ENCODE measurements at places on chromosomes 2 and 18.

DNA sequence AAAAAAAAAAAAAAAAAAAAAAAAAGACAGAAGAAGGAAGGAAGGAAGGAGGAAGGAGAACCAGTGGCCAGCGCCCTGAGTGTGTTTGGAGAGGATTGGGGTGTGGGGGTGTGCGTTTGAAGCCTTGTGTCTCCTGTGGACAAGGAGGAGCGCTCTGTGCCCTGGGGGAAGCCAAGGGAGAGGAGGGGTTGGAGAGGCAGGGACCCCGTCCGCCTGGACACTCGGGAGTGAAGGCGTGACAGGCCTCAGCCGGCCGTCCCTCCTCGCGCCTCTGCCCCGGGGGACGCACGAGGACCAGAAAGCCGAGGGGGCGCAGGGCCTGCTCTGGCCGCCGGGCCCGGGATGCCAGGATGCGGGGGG is 44.9 kb downstream of the SERTAD2 start:
- DNase-seq: no peak

DNA sequence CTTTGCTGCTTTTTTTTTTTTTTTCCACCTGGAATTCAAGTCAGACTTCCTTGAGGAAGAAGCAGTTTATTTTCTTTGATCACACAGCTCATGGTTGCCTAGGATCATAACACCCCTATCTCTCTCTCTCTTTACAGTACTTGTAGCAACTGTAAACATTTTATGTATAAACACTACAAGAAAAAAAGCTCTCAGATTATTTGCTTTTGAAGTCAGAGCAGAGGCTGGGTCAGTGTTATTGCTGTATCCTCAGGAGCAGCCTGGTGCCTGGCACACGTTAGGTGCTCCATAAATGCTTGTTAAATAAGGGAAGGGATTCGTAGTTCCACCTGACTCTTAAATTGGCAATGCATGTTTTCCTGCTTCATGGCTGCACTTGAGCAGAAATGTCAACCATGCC is 221.2 kb downstream of the TGIF1 start:
- DNase-seq: no peak

GRCh38 chr2:23661276-23662050 is 265.5 kb downstream of the ATAD2B start:
- DNase-seq: no peak

DNA sequence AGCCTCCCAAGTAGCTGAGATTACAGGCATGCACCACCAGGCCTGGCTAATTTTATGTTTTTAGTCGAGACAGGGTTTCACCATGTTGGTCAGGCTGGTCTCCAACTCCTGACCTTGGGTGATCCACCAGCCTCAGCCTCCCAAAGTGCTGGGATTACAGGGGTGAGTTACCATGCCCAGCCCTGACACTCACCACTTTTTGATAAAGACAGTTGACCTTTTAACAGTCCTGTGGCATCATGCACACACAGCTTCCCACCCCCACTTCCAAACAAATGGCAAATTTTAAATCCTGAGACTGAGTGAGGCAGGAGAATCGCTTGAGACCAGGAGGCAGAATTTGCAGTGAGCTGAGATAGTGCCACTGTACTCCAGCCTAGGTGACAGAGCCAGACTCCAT is 6.2 kb upstream of the DNAJB2 start:
- no peak for DNase-seq

DNA sequence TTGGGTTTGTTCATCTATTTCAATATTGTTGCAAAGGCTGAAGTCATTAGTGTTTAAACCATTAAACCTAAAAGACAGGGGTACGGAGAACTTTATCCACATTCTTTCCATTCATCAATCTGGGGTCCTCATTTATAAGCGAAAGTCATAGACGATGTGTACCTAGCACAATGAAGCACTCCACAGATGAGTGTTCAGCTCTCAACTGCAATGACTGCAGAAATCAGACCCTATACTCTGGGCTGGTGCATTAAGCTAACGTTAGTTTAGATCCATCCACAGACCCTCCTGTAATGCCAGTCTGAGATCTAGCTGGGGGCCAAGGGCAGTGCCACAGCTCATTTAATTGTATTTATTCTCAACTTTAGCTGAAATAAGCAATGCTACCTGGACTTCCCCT is 155.2 kb downstream of the AFF3 start:
- DNase-seq: no peak

- no peak for DNase-seq
These were observed 304.2 kb downstream of the FBXO15 start for GRCh38 chr18:73843455-73843854.

GRCh38 chr2:95047629-95048510 is 22.4 kb downstream of the MAL start:
- DNase-seq: no peak

GRCh38 chr18:59921384-59921891 is 21.6 kb downstream of the PMAIP1 start:
- peak; percentile 41 for DNase-seq

- DNase-seq: no peak
These were observed 208.0 kb downstream of the TPGS2 start for GRCh38 chr18:36620788-36621187.

DNA sequence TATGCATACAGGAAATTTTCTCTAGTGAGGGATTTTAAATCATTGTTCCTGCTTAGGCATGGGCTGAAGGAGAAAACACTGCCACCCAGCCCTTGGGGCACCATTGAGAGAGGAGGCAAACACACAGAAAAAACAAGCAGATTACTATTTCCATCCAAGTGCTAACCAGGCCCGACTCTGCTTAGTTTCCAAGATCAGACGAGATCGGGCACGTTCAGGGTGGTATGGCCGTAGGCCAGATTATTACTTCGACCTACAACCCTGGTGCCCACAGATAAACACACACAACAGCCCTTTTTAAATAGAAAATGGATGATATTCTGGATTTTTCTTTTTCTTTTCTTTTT is 45.4 kb upstream of the RHOB start:
- DNase-seq: no peak

- no peak for DNase-seq
These were observed 65.4 kb downstream of the FAM168B start for GRCh38 chr2:131027566-131028528.

DNA sequence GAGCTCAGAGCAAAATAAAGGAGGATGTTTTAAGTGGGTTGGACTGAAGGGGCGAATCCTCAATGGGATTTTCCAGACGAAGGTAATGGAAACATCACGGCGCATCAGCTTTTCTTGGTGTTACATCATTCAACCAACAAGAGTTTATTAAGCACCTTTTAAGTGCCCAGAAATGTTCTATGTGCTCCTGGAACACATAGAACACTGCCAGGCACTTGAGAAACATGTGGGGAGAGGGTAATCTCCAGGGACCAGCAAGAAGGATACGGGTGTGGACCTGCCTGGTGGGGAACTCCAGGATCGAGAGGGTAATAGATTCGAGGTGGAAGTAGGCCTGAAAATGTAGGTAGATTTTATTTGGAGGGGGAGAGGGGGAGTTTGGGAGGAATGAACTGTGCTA is 168.6 kb downstream of the PRKCE start:
- no peak for DNase-seq

- DNase-seq: no peak
These were observed 38.0 kb downstream of the VSNL1 start for GRCh38 chr2:17578466-17578928.

DNA sequence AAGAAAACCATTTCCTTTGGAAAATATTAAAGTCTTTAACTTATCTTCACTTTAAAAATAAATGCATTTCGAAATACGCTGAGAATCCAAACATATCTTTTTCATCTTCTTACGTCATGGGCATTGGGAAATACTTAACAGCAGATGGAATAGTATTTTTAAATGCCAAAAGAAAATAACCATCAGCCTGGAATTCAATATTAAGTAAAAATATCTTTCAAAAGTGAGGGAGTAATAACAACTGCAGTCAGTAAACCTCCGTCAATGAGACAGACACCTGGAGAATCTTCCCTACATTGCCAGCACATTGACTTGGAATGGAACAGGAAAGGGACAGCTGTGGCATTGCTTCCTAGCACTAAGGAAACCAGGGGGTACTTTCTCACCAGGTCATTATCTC is 290.4 kb upstream of the TNP1 start:
- DNase-seq: no peak

- DNase-seq: no peak
These were observed 15.7 kb downstream of the NDUFV2 start for GRCh38 chr18:9117980-9118841.

DNA sequence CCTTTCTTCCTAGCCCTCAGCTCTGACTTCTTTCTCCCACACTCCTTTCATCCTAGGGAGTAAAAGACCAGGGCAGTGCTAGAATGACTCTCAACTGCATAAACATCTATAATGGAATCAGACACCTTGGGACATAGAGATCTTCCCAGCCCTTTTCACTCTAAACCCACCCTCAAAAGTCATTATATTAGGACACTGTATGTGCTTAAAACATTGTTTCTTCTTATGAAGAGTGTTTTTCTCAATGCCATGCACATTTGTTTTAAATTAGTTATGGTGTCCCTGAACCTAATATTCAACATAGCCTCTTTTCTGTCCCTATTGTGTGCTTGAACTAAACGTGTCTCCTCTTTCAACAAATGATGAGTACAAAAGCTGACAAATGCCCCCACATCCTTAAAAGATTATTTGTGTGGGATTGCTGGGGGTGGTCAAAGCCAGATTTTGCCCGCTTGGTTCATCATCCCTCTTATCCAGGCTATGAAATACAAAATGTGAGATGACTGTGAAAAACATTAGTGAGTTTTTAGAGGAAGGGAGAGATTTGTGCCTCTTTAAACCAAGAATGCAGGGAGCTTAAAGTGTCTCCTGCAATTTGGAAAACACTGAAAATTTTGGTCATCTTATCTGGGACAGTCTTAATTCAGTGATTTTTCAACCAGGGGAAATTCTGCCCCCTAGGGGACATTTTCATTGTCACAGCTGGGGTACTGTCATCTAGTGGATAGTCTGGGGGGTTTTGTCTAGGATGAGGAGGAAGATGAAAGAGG is 29.0 kb downstream of the SERPINB5 start:
- peak; percentile 17 for DNase-seq

- DNase-seq: no peak
These were observed 124.0 kb upstream of the CAVIN2 start for GRCh38 chr2:191970867-191971266.

DNA sequence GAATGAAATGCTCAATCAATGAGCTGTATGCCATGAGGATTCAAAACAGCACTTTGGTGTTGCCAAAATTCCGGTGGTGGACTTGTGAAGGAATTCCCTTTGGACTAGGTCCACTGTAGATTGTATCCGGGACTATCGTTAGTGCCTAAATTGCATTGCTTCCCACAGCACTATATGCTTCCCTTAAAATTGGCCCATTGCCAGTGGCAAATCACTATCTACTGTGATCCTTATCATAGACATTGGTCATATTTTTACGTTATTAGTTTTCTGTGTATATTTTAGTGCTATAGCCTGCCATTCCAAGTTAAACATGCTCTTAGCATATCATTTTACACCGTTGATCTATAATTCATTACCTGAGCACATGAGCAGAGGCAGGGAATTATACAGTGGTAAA is 1.7 kb downstream of the PJVK start:
- no peak for DNase-seq

- no peak for DNase-seq
These were observed 508.9 kb upstream of the MYT1L start for GRCh38 chr2:2839782-2840531.

DNA sequence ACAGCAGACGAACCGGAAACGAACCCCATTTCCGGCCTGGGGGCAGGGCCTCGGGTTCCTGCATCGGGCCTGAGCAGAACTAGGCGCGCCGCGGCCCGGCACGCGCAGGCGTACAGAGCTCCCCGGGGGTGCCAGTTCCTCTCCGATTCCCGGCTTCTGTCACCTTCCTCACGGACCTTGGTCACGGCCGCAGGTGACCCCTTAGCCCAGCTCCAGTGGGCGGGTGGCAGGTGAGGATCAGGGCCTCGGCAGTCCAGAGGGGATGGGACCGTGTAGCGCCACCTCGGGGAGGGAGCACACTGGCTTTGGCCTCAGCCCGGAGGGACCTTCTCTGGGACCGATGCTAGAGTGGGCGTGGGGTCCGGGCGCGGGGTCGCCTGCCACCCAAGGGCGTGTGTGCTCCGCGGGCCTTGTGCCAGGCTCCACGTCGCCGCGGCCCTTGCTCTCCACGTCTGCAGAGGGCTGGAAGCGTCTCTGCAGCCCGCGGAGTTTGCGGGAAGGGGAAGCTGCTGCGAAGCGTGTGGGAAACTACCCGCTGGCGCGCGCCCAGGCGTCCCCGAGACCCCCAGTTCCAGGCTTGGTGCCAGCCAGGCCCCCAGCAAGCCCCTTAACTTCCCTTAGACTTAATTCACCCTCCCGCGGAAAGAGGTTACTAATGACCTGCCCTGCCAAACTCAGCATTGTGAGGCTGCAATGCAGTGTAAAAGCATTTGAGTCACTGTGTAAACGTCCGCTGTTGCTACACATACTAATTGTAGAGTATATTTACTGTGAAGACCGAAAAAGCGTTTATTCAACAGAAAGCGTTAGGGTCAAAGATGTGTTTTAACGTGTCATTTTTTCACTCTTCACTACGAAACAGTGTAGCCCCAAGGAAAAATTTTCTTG is at the start of gene TRAPPC12:
TSS of gene TRAPPC12 (plus strand) at position 48 of the 888 bp plus-strand sequence. CDS start 7,930 bp downstream, outside the sequence.
- DNase-seq: peak; percentile 95

DNA sequence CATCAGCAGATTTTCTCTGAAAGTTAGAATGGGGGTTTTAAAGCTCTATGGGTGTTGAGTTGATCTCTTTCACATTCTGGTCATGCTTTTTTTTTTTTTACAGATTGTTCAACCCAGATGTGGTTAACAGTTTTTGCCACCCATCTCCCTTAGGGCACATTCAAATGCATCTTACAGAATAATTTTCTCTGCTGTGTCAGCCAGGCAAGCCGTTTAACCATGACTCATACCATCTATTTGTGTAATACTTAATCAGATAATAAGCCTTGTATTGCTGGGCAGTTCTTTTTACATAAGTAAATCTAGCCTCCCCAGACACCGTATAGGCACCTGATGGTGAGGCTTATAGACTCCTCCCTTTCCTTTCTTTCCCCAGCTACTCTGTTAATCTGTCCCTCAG is 62.0 kb downstream of the TGIF1 start:
- DNase-seq: no peak

DNA sequence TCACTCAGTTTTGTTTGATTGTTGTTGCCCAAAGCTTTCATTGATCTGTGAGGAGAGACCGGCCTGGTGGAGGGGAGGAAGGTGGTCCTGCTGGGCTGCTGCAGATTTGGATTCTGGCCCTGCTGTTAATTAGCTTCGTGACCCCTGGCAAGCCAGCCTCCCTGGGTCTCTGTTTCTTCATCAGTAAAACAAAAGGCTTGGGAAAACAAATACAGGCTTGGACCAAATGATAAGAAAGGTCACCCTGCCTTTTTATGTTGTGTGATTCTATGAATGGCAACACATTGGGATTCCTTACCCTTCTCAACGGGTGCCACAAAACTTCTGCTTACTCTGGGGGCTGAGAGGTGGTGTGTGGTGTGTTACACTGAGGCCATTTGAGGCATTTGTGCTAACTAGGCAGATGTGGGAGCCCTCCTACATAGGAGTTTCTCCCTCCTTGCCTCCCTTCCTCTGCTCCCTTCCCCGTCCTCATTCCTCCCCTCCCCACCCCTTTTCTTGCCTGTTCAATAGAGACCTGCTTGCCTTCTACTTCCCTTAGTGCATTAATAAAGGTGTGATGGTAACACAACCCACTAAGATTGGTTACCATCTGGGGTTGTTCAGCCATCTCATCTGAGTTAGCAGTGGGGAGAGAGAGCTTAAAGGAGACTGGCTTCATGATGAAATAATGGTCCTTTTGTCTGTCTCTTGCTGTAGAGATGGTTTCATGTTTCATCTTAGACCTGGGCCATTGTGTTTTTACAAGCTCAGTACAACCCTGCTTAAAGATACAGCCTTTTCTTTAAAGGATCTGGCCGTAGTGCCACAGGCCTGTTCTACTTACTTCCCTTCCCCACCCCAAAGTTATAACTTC is 96.2 kb downstream of the TANC1 start:
- no peak for DNase-seq

Measured in stimulated activated CD4-positive, alpha-beta T cell treated with anti-CD3 and anti-CD28 coated beads, Interleukin-4, amount 100 ng/mL, for 24 hours (primary cell).